ENCODE measurements at places on chromosomes 16 and 17.
A peak's percentile ranks its signal among the peaks of the same experiment; 100 is the strongest.

- DNase-seq, result no peak
Measured at GRCh38 chr17:63142836-63143235, 176.8 kb downstream of the TANC2 start.

- no peak for DNase-seq
Measured at GRCh38 chr16:3013491-3013951, 798 bp downstream of the CLDN9 start.

GRCh38 chr17:38469875-38470274, 41.6 kb downstream of the ARHGAP23 start:
- DNase-seq, result no peak

- no peak for DNase-seq
Measured at GRCh38 chr17:35019386-35020179, 39.3 kb downstream of the LIG3 start.

DNA sequence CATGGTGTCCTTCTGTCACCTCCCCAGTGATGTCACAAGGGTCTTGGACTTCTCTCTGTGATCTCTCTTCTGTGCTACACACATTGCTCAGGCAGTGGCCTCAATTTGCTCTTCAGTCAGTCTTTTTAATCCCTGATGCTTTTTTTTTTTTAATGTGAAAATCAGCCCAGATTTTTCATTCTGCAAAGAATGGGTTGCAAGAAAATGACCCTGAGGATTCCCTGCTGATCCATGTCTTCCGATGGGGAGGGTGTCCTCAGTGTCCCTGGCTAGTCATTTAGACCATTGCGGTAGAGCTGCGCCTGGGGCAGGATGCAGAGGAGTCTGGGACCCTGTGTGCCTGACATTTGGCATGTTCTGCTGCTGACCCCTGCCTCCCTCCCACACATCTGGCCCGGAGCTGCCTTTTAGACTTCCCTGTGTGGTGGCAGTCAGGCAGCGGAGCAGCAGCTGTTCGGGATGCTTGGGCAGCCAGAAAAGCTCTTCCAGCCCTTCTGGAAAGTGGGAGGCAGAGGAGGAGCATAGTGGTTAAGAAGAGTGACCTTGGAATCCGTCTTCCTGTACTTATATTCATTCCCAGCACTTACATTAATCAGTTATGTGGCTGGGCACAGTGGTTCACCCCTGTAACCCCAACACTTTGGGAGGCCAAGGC, 12.3 kb downstream of the GPT2 start:
- no peak for DNase-seq

DNA sequence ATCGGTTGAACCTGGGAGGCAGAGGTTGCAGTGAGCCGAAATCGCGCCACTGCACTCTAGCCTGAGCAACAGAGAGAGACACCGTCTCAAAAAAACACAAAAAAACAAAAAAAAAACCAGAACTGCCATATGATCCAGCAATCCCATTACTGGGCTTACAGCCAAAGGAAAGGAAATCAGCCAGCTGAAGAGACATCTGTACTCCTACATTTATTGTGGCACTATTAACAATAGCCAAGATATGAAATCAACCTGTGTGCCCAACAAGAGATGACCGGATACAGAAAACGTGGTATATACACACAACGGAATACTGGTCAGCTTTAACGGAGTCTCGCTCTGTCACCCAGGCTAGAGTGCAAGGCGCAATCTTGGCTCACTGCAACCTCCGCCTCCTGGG, 14.6 kb downstream of the FANCA start:
- no peak for DNase-seq

- DNase-seq, result no peak
Measured at GRCh38 chr16:85195900-85196772, 83.9 kb upstream of the CIBAR2 start.

GRCh38 chr17:15648386-15648785, 28.9 kb upstream of the FBXW10B start:
- DNase-seq, result no peak

GRCh38 chr16:56995136-56995805, 5.9 kb downstream of the NLRC5 start:
- DNase-seq, result no peak

DNA sequence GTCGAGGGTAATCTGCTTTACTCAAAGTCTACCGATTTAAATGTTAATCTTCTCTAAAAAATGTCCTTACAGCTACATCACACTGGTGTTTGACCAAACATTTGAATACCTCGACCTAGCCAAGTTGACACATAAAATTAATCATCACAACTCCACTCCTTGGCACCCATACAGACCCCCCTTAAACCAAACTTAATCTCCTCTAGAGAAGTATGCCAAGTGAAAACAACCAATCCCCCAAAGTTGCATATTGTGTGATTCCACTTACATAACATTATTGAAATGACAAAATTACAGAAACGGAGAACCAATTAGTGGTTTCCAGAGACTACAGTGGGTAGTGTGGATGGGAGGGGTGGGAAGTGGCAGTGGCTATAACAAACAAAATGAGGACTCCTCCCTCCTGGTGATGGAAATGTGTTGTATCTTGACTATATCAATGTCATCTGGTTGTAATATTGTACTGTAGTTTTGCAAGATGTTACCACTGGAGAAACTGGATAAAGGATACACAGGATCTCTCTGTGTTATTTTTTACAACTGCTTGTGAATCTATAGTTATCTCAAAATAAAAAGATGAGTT, 39.4 kb downstream of the CAPNS2 start:
- no peak for DNase-seq

DNA sequence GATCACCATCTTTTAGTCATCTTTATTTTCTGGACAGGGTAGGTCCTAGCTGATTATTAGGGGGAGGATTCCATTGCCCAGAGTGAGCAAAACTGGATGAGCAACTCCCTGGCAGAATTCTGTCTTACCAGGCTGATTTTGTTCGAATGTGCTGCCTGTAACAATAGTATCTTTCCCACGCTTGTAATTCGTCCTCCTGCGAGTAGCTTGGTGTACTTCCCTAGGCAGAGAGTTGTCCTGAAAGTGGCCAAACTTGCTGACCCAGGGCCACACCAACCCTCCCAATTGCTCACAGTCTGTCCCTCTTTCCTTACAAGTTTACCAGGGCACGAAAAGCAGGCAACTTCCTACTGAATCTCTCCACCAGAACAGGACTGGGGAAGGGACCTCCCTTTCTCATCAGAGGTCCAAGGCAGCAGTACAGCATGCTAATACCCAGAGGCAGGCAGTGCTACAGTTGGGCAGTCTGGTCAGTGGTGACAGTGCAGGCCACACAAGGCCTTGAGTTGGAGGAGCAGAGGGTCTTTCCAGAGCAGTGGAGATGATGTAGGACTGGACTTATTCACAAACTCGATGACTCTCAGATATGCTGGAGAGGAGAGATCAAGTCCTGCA, 67.8 kb upstream of the NLK start:
- DNase-seq, result no peak

DNA sequence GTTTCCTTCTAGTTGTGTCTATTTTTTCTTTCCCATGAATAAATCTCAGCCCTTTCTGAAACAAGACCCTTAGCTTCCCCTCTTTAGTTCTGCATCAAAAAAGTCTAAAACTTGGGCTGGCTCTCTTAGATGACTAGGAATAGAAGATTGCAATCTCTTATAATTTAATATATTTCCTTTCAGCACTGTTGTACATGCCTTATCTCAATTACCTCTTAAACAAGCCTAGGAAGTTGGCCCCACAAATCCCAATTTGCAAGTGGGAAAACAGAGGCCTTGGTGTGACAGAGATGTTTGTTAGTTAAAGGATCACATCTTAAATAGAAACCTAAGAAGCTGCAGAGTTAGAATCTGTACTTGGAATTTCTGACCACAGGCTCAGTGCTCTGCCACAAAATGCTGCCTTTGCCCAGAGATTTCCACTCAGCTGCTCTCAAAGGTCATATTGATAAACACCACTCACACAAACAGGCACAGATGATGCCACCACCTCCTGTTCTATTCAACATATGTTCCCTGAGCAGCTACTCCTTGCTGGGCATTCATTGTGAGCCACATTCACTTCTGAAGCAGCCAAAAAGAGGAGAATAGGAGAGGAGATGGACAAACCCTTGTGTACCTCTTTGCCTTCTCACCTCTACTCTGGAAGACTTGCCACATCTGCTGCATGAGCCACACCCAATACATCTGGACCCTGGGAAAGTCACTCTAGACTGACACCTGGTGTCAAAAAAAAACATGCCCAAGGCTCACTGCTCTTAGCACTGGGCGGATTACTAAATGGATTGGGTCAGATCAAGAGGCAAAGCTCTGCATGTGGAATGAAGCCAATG, 5.5 kb downstream of the CCDC182 start:
- no peak for DNase-seq

DNA sequence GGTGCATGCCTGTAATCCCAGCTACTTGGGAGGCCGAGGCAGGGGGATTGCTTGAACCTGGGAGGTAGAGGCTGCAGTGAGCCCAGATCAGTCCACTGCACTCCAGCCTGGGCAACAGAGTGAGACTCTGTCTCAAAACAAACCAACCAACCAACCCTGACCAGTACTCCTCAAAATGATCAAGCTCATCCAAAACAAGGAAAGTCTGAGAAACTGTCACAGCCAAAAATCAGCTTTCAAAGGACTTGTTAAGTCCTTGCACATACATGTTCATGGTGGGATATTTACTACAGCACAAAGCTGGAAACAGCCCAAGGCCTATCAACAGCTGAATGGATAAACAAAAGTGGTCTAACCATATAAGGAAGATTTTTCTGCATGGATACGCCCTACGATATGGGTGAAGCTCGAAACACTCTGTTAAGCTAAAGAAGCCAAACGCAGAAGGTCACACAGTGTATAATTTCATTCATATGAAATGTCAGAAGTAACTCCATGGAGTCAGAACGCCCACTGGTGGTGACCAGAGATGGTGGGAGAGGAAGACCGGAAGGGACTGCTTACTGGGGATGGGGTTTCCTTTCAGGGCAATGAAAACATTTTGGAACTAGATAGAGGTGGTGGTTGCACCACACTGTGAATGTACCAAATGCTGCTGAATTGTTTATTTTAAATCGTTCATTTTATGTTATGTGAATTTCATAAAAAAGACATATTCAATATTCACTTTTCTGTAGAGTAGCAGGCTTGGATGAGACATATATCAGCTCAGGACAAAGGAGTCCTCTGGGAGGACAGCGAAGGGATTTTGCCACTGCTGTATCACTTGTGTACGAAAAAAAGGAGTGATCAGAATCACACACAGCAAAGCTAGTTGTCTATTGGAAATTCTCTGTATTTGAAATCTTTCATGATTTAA, 17.7 kb downstream of the CCL17 start:
- DNase-seq, result no peak

GRCh38 chr16:53713403-53714204, 9.6 kb downstream of the FTO start:
- DNase-seq, result no peak

GRCh38 chr16:77657016-77657415, 65.3 kb upstream of the NUDT7 start:
- DNase-seq, result no peak

DNA sequence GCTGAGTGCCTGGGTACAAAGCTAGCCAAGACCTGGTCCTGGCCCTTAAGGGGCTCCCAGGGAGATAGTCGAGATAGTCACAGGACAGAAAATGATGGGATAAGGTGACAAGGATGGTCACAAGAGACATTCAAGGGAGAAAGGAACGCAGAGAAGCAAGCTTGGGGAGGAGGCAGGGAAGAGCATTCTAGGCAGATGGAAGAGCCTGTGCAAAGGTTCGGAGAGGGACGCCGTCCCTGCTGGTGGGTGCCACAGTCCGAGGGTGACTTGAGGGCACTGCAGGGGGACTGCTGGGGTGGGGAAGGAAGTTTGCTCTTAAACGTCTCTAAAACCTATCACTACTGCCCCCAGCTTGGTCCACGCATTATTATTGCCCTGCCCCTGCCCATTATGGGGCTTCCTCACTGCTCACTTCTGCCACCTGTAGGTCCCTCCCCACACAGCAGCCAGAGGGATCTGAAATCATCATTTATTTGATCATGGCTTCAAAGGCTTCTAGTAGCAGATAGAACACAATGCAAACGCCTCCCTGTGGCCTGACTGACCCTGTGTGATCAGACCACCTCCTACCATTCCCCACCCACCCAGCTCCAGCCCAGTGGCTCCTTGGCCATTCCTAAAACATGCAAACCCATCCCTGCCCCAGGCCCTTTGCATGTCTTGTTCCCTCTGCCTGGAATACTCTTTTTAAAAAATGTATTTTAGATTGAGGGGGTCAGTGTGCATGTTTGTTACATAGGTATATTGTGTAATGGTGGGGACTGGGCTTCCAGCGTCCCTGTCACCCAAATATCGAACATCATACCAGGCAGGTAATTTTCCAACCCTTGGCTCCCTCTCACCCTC, 60.3 kb downstream of the RMI2 start:
- DNase-seq, result peak; percentile 36

GRCh38 chr16:8614435-8615029, 7.0 kb upstream of the METTL22 start:
- no peak for DNase-seq

GRCh38 chr16:8966817-8967131, 3.1 kb upstream of the USP7 start:
- DNase-seq, result no peak

DNA sequence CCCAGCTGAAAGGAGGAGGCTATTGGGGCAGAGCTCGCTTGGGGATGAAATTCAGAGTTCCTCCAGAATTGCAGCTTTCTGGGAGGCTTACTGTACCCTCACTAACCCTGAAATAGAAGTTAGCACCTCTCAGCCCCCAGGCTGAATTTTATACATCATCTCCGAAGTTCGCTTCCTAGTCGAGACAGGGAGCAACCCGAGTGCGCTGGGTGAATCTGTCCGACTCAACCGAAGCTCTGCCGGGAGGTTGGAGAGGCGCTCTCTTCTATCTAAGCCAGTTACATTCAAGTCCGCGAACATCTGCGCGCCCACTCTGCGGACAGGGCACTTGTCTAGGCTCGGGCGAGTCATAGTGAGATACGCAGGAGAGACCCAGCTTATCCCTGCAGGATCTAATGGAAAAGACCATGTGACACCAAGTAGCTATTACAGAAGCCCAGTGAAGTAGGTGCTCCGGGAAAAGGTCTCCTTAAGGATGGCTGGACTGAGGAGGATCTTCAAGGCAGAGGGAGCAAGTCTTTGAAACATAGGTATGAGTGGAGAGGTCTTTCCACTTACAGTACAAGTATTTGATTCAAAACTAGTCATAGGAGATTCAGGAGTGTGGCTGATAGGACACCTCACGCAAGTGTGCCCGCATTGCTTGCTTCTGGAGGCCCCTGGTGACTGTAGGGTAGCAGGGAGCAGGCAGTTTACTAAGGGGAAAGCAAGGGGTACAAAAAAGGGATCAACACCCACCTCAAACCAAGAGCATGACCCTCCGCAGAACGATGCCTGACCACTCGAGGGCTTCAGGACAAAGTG, 646 bp upstream of the HES7 start:
- peak; percentile 3 for DNase-seq

DNA sequence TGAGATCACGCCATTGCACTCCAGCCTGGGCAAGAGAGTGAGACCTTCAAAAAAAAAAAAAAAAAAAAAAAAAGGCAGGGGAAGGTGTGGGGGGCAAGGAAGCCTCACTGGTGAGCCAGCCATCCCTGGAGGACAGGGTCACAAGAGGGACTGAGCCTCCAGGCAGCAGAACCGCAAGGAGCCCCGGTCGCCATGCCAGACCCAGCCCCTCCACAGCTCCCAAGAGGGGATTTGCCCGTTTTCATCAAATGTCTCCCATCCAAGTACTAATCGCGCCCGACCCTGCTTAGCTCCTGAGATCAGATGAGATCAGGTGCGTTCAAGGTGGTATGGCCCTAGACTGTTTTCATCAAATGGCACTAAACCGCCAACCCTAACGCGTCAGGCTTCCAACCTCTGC, 2.9 kb downstream of the SLC38A8 start:
- DNase-seq, result no peak
